ENCODE measurements at places on chromosomes 2 and 18. TPM values are rescaled to one million over a fixed set of nuclear protein-coding genes. Genes with fewer than 3 reads are reported as not detected.

GRCh38 chr2:11534746-11535484 is 1.1 kb downstream of the GREB1 start:
- H3K4me3 ChIP-seq: peak overlapping the region; percentile 53
- peak overlapping the region; percentile 3 for H3K27ac ChIP-seq
- H3K27me3 ChIP-seq: peaks cover 10% of the 10 kb centered on the region
- no peak for DNase-seq
- H3K36me3 ChIP-seq: no peaks in the 10 kb centered on the region

DNA sequence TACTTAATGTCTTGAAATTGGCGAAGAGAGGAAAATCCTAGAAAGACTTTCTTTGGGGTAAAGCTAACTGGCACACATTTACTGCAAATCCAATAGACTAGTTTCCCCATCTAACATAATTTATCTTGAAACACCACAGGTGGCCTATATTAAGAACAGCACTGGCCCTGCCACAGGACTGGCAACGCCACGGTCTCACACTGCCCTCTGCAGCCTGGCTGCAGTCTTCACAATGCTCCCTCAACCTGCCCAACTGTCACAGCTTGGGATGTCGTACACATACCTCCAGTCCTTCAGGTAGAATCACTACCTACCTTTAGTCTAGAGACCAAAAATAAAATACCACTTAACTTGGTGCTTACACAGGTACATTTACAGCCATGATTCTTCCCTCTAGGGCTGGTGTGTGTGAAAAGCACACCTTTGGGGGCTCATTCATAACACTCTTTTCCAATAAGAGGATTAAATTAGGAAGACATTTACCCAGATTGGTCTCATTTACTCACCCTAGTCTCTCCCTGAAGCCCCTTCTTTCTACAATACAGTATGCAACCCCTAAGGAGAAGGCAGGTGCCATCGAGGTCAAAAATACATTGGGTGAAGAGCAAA is 222.2 kb downstream of the C1D start:
- DNase-seq: peak; percentile 73
- H3K27ac ChIP-seq: no peak overlapping the region
- H3K4me3 ChIP-seq: no peak overlapping the region
- H3K36me3 ChIP-seq: no peaks in the 10 kb centered on the region
- H3K27me3 ChIP-seq: no peaks in the 10 kb centered on the region
- H3K4me1 ChIP-seq: peaks cover 7% of the 10 kb centered on the region

DNA sequence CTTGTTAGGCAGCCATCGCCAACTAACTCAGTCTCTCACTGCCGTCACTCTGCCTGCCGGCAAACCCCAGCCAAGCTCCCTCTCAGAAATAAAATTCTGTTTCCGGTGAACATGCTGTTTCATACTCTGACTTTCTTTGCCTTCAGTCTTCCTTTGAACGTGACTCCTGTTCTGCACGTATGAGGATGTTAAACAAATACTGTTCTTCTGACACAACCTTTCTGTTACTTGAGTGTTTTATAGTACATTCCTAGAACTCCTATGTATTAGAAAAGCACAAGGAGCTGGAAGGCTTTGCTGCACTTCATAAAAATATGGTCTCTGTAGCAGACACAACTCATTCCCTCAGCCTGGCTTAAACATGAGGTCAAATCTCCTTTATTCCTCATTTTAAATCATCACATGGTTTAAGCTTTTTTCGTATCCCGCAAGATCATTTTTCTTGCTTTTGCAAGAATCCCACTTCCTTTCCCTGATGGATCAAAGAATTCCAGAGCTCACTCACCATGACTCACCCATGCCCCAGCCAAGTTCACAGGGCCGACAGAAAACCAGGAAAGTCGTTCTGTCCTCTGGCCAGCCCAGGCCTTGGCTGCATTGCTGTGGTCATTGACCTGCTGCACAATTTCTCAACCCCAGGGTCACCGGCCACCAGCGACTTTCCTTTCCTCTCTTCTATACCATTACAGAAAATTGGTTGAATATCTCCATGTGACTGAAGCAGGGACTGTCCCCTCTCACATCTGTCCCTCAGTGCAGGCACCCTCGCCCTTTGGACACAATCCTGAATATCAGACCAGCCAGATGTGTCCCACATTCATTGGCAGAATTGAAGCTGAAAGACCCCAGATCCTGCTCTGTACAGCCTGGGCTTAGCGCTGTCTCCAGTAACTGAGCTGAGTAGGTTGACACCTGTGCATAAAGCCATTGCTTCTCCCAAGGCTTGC is 183.1 kb upstream of the ARL4C start:
- H3K27ac ChIP-seq: no peak overlapping the region
- H3K4me1 ChIP-seq: peaks cover 17% of the 10 kb centered on the region
- H3K36me3 ChIP-seq: peaks cover 6% of the 10 kb centered on the region

DNA sequence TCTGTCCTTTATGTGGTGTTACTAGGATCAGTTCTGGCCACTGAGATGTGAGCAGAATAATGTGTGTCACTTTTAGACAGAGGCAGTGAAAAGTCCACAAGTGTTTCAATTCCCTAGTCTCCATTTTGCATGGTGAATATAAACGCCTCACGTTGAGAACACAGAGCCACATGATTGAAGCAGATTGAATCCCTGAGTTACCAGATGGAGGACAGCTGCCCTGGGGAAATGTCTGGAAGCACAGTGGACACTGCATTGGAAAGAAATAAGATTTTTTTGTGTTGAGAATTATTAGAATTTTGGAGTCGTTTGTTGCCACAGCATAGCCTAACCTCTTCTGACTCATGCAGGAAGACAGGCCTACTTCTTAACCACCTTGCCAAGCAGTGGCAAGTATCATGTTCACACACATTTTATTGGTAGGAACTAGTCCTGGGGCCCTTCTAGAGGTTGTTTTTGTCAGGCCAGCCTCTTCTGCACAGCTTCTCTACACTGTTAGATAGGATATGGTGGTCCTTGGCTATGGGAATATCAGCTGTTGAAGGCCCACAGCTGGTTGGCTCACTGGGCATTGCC is 188.6 kb downstream of the TMEM182 start:
- H3K36me3 ChIP-seq: no peaks in the 10 kb centered on the region
- H3K4me1 ChIP-seq: peaks cover 5% of the 10 kb centered on the region
- peak; percentile 34 for DNase-seq
- no peak overlapping the region for H3K4me3 ChIP-seq
- H3K27ac ChIP-seq: no peak overlapping the region

GRCh38 chr2:20143263-20143662 is 81.7 kb downstream of the SDC1 start:
- no peak for DNase-seq
- no peaks in the 10 kb centered on the region for H3K27me3 ChIP-seq
- H3K27ac ChIP-seq: no peak overlapping the region
- H3K4me1 ChIP-seq: peaks cover 41% of the 10 kb centered on the region
- H3K36me3 ChIP-seq: peaks cover 8% of the 10 kb centered on the region

DNA sequence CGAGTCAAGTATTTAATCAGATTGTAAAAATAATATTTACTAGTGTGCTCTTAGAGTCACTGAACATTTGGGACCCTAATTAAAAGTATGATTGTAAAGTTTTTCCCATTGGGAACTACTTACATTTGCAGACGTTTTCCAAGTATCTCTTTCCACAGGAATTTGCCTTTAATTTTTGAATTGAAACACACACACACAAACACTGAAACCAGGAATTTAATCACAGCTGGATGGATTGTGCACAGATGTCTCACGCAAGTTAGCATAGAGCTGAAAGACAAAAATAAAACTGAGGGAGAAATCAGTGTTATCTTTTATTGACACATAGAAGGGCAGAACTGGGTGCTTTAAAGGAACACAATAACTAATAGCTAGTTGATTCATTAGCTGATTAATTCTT is 230.7 kb downstream of the RND3 start:
- H3K4me1 ChIP-seq: no peaks in the 10 kb centered on the region
- H3K36me3 ChIP-seq: no peaks in the 10 kb centered on the region
- no peak overlapping the region for H3K27ac ChIP-seq
- H3K27me3 ChIP-seq: no peaks in the 10 kb centered on the region

DNA sequence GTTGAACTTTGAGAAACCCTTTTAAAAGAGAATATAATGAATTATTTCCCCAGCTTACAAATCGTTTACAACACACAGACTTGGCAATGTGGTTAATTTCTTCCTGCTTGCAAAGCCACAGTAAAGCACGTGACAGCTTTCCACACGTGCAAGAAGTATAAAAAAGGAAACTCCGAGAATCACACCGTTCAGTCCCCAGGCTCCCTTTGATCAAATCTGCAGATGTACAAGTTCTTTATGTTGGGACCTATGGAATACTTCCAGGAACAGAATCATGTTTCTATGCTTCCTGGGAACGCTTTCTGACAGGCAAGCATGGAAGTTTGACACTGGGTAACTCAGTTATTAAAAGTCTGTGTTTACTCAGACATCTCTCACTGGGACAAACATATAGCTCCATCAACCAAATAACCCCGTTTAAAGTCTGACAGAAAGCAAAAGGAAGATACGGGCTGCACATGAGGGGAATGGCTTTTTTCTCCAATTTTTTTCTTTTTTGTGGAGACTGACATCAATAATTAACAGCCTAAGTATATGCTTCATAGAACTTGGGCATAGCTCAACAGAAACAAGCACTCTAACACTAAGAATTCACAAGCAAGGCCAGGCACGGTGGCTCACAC is 134.8 kb downstream of the EIPR1 start:
- no peak overlapping the region for H3K27ac ChIP-seq
- H3K36me3 ChIP-seq: no peaks in the 10 kb centered on the region

DNA sequence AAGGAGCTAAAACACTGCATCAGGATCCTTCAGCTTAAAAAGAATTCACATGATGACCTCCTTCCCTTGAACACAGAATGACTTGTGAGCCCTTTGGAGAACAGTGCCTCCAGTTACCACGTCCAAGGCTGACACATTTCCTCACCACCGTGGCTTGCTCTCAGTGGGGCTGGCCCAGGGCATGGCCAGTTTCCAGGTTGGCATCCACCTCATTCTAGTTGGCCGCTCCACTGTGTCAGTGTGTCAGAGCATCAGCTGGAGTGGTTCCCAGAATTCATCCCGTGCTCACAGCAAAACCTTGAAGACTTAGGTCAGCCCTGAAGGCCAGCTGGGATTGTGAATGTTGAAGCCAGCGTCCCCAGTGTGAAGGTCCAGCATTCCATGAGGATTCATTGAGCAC is 158.5 kb downstream of the INSIG2 start:
- H3K36me3 ChIP-seq: no peaks in the 10 kb centered on the region
- H3K4me1 ChIP-seq: peaks cover 32% of the 10 kb centered on the region
- no peak overlapping the region for H3K4me3 ChIP-seq
- H3K27me3 ChIP-seq: no peaks in the 10 kb centered on the region

DNA sequence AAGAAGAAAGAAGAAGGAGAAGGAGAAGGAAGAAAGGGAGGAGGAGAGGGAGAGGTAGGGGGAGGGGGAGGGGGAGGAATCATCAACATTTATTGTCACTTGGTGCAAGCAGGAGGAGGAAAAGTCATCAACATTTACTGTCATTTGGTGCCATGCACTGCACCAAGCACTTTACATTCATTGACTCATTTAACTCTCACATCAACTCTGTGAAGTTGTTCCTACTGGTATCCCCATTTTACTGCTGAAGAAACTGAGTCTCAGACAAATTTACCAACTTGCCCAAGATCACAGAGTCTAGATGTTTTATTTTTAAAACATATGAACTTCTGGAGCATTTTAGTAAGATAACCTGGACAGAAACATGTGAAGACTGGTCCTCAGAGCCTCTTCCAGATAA is 46.7 kb upstream of the NEB start:
- H3K27me3 ChIP-seq: no peaks in the 10 kb centered on the region
- no peak overlapping the region for H3K27ac ChIP-seq
- H3K4me3 ChIP-seq: no peak overlapping the region
- peaks cover 6% of the 10 kb centered on the region for H3K4me1 ChIP-seq

DNA sequence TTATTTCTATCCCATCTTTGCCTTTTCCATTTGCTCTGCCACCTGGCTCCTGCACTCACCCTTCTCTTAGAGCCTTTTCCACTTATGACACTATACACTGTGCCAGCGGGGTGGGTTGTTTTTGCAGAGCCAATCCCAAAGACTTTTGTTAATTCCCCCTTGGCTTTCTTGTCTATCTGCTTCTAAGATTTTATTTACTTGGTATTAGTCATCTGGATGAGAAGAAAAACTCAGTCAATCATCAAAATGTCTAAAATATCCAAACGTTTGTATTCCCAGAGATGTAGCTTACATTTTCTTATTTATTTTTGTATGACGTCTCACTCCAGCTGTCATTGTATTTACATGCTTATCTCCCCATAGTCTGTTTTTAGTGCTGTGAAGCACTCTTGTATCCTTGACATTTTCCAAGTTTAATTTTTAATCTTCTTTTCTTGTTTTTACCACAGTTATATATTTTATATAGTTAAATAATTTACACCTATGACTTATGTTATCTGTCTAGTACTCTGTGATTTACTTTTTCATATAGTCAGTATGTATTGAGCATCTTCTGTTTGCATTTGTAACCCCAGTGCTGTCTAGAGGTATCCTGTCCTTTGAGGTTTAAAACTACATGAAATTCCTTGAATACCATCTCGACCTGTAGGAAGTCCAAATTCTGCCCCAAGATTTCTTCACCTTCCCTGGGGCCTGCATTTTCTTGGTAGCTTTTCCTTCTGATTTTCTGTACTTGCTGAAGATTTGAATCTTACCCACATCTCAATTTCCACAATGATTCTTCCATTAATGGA is 55.1 kb downstream of the COL4A3 start:
- no peaks in the 10 kb centered on the region for H3K27me3 ChIP-seq
- DNase-seq: no peak
- H3K36me3 ChIP-seq: no peaks in the 10 kb centered on the region
- peaks cover 5% of the 10 kb centered on the region for H3K4me1 ChIP-seq

DNA sequence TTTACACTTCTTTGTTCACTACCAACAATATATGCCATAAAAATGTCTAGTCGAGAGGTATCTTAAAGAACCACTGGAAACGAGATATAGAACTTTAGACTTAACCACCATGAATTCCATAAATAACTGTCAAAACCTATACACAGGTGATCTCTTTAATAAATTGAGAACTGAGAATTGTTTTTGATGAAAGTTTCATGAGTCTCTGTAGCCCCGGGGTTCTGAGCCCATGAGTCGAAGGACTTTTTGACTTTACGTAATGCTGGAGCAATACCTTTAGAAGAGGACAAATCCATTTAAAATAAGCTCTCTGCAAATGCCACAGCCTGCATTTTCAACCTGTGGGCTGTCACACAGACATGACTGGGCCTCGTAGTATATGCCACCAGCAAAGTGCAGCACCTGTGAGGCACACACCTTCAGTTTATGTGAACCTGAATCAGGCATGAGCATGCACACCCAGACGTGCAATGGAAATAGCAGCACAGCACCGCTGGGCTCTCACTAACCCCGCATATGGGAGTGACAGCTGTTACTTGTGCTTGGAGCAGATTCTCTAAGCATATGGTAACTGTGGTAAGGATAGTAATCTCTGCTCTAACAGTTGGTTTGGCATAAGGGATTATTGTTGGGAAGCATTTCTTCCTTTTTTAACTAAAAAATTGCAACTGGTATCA is 383.2 kb downstream of the SOCS6 start:
- no peak for DNase-seq
- no peaks in the 10 kb centered on the region for H3K36me3 ChIP-seq
- no peak overlapping the region for H3K27ac ChIP-seq
- H3K4me3 ChIP-seq: no peak overlapping the region
- H3K4me1 ChIP-seq: no peaks in the 10 kb centered on the region

GRCh38 chr18:49849331-49850217 is 36.2 kb upstream of the ACAA2 start:
- H3K27me3 ChIP-seq: no peaks in the 10 kb centered on the region
- H3K27ac ChIP-seq: peak overlapping the region; percentile 98
- peaks cover 42% of the 10 kb centered on the region for H3K4me1 ChIP-seq
- DNase-seq: peak; percentile 98

The INHBB gene
- total RNA-seq: 0.16 TPM

The LRP2 gene
- total RNA-seq: 0.02 TPM

The FEV gene
- total RNA-seq: not detected

The STPG4 gene
- 0.83 TPM for total RNA-seq

The SERPINB2 gene
- 0.47 TPM for total RNA-seq

Data from MCF 10A (cell line).